Fibroblast of villous mesenchyme (primary cell): ENCODE measurements at places on chromosomes 3 and 15. TPM values are rescaled to one million over a fixed set of nuclear protein-coding genes. Genes with fewer than 3 reads are reported as not detected.

The RHCG gene
- total RNA-seq = not detected in 2 replicates

The CCK gene
- not detected in 2 replicates for total RNA-seq

The MESP2 gene
- total RNA-seq = 0.32 and 0.43 TPM in 2 replicates

The FBXO40 gene
- total RNA-seq = under 0.01 TPM in 1 of 2 replicates, not detected in the other

The TMEM202 gene
- total RNA-seq = not detected in 2 replicates

The SLC2A2 gene
- under 0.01 TPM in 1 of 2 replicates, not detected in the other for total RNA-seq

The ITIH4 gene
- total RNA-seq = 0.32 and 1.3 TPM in 2 replicates

The HPS3 gene
- total RNA-seq = 30.7 and 31.9 TPM in 2 replicates

DNA sequence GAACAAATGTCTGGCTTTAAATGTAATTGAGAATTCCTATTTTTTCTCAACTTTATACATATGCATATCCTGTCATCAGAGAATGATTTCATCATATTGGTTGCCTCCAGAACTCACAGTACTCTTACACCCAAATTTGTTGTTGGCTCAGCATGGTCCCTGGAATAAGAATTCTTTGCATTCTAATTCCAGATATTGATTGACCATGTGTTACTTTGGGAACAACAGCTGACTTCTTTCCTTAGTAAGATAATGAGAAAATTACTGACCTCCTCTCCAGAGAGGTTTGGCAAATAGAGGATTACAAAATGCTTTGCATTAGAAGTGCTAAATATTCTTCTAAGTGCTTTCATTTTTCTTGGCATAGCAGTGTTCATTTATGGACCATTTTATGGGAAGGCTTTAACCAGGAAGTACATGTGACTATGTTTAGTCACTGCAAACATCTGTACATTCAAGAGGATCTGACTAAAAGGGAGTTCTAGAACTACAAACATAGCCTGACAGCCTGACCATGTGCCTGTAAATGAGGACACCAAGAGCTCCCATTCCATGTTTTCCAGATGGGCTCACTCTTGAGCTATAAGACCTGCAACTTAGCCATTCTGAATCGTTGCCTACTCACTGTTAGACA lies 391.6 kb upstream of the DPPA4 start:
- DNase-seq = peak; percentile 19

DNA sequence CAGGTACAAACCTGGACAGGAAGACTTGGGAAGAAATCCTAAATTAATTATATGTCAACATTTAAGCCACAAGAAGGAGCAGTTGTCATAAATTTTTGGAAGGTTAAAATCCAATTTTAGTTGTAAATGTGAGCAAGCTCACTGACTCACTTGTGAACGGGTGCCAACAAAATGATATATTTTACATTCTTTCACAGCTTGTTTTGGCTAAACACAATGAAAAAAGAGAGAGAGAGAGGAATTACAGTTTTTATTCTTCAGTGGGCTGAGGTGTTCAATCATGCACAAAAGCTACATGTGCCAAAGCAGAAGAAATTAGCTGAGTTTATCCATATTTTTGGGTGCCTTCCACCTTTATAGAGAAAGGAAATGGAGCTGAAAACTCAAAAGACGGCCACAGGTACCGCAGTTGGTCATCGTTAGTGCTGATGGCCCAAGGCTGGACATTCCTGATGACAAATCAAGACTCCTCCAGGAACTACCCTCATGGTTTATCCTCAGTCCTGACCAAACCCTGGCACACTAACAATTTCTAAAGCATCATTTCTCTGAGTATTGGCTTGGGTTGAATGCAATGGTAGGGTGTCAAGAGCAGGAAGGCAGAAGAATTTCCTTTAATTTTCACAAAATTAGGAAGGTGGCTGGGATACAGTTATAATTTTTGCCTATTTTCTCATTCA lies 37.6 kb upstream of the WNT5A start:
- peak; percentile 39 for DNase-seq

DNA sequence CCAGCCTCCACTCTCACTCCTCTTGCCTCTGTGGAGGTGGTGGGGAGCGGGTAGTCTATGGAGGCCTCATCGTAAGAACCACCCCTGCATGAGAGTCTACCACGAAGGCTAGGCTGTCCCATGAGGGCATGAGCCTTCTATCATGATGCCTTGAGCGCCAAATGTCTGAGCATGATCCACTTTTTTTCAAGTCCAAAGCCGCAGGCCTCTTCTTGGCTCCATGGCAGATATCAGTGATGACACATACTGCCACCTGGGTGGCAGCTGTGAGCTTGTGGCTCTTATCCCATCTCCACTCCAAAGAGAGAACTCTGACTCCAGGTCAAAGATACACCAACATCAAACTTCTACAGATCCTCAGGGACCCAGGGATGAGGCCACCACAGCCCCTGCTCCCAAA lies 13.5 kb downstream of the POC1A start:
- DNase-seq = no peak

DNA sequence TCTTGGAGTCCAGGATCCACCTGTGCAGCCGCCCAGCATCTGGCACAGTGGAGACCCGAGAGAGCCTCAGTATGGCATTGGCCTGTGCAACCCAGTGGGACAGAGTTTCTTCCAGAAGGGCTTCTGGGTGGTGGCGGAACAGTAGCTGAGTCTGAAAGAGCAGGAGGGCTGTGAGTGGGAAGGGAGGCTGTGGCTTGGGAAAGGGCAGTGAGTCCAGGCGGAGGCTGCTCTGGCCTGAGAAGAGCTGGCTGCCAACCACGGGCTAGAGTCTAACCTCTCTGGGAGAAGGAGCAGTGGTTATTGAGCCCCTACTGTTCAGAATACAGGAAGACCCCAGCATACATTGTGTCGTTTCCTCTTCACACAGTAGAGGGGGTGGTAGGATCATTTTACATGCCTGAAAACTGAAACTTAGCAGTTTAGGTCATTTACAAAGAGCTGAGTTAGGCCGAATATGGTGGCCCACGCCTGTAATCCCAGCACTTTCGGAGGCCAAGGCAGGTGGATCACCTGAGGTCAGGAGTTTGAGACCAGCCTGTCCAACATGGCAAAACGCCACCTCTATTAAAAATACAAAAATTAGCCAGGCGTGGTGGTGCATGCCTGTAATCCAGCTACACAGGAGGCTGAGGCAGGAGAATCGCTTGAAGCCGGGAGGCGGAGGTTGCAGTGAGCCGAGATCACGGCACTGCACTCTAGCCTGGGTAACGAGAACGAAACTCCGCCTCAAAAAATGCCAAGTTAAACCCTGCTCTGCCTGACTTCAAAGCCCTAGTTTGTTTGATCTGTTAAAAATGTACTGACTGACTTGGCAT lies 3.2 kb downstream of the AEN start:
- peak; percentile 77 for DNase-seq

DNA sequence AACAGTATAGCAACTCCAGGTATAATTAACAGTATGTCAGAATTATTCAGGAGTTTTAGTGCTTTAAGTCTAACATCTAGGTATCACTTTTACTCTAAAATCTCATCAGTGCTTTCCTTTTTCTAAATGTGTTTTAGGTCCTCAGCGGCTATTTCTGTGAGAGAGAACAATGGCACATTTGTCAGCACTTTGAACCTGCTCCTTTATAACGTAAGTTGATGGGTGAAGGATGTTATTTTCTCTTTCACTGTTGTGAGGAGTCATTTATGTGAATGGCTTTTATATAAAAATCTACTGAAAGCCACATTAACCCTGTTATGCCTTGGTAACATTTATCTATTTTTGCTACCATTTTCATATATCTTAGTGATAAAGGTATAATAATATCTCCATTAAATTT lies 22.8 kb downstream of the ZPLD1 start:
- no peak for DNase-seq

- peak; percentile 89 for DNase-seq
Observed at GRCh38 chr15:70142322-70143191, 44.8 kb upstream of the TLE3 start.

GRCh38 chr3:108524537-108524936 lies 14.1 kb upstream of the MYH15 start:
- DNase-seq = no peak

GRCh38 chr3:11465744-11466616 lies 177.7 kb downstream of the VGLL4 start:
- DNase-seq = peak; percentile 88

DNA sequence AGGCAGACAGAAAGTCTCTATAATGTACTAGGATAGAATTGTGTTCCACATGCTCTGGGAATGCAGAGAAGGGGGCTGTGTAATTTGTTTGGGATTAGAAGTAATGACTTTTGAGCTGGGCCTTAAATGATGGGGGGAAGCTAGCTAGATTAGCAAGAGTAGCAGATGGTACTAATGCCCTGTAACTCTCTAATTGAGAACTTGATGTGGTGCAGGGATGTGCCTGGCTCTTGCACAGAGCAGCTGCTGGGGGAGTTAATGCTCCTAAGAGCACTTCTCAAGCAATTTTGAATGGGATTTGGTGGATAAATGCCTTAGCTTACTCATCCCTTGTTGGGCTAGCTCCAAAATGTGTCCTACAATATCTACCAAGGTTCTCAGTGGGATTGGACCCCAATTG lies 12.4 kb upstream of the SYN2 start:
- DNase-seq = no peak

DNA sequence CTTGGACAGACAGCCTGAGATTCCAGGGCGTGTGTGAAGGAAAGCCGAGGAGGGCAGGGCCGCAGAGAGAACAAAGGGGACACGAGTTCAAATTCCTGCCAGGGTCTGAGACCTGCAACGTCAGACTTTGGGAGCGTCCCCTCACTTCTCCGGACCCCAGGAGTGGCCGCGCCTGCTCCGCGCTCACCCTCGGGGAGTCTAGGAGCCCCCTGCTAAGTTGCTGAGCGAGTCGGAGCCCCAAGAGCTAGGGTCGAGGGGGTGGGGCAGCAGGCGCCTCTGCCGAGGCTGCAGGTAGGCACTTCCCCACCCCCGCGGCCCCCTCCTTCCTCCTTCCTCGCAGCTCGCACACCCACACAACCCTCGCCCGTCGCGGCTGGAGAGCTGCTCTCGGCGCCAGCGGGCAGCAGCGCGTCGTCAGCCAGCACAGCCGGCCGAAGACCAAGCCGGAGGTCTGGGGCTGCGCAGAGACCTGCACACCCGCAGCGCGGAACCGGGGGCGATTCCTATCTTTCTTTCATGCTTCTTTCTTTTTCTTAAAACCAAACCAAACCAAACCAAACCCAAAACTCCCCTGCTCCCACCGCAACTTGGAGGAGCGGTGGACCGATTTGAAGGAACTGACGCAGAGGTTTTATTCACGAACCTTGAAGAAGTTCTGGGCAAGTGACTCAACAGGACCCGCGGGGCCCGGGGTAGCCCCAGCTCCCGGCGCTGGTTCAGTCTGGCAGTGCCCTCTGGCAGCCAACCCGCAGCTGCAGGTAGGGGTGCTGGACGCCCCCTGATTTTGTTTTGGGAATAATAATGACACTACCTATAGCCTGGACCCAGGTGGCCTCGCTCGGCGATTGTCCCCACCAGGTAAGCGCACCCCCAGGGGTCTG lies at the start of gene ANKRD34C:
Gene ANKRD34C, plus strand, starts transcription at position 352 of the 881 bp plus-strand sequence. CDS start 10,563 bp downstream, outside the sequence.
- DNase-seq = no peak

- no peak for DNase-seq
Observed at GRCh38 chr15:47691882-47692281, 25.4 kb upstream of the SEMA6D start.

GRCh38 chr3:167738037-167738436 lies 2.5 kb downstream of the SERPINI1 start:
- DNase-seq = no peak

GRCh38 chr3:41212088-41212487 lies 12.8 kb downstream of the CTNNB1 start:
- no peak for DNase-seq

GRCh38 chr15:90884719-90885431 lies 571 bp downstream of the FES start:
- no peak for DNase-seq

DNA sequence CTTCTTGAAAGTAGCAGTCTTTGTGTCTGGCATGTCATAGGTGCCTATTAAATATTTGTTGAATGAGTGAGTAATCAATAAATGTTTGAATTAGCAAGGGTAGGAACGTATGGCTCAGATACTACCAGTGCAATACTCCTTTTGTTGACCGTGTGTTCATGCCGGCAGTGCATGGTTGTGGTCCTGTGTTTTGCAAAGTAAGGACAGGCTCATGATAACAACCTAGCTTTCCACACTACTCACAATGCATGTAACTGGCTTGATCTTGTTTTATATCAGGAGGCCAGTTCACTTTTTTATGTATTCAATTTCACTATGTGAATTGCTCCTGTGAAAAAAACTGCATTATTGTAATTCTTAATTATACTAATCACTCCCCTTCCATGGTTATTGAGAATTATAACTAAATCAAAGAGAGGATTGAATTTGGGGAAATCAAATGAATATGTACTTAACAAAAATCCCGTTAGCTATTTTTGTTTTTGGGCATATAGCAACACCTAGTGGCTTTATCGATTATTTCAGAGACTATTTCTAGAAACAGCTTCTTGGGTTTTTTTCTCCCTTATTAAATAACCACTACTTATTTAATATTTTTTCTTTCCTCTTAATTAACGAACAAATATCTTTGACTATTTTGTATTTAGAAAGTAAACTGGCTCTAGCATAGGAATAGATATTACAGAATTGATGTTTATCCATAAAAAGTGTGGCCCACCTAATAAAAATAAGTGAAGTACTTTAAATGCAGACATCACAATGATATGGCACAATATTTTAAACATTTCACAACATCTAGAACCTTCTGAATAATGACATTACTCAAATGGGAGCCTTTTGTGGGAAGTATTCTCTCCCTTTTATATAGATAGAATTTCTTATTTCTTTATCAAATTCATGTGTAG lies 218.5 kb downstream of the BBX start:
- DNase-seq = peak; percentile 50

DNA sequence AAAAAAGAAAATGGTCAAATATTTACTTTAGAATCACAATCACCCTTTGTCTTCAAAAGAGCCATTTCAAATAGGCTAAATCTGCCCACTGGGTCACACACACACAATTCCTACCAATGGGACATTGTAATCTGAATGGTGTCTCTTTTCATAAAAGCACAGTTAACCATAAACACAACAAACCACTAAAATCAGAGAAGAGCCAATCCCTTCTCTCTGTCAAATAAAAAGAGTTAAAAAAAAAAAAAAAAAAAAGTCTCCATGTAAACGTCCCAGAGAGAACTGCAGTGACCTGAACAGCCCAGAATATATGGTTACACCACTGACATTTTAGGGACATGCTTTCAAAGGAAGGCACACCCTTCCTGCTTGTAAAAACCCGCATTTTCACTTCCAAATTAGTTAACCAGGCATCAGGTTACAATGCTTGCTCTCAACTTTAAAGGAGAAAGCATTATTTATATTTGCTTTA lies 63.7 kb downstream of the PRICKLE2 start:
- peak; percentile 71 for DNase-seq

- DNase-seq = no peak
Observed at GRCh38 chr3:177106184-177106583, 91.1 kb downstream of the TBL1XR1 start.

DNA sequence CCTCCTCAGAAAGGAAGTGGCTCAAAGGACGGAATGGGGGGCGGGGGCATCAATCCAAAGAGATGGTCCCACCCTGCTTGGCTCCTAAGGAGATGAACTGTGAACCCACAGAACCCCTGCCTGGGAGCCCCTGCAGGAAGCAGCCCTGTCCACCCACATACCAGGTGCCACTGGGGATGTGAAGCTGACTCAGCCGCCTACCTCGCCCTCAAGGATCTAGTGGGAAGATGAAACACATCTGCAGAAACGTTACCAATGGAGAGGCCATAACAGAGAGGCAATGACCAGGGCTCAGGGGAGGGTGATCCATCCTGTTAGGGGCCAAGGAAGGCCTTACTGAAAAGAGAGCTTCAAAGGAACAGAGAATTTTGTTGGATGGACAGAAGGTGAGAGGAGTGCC lies 35.1 kb downstream of the EAF1 start:
- DNase-seq = no peak

- no peak for DNase-seq
Observed at GRCh38 chr15:29091666-29092065, 178.0 kb downstream of the NSMCE3 start.
